Renal cortical epithelial cell (primary cell): ENCODE measurements at places on chromosomes 12 and 14.

GRCh38 chr12:75951399-75952278 lies 79.9 kb downstream of the PHLDA1 start:
- DNase-seq: no peak

- DNase-seq: no peak
Observed at GRCh38 chr12:58291106-58291505, 349.7 kb downstream of the ATP23 start.

- no peak for DNase-seq
Observed at GRCh38 chr12:115873451-115874082, 403.9 kb downstream of the MED13L start.

DNA sequence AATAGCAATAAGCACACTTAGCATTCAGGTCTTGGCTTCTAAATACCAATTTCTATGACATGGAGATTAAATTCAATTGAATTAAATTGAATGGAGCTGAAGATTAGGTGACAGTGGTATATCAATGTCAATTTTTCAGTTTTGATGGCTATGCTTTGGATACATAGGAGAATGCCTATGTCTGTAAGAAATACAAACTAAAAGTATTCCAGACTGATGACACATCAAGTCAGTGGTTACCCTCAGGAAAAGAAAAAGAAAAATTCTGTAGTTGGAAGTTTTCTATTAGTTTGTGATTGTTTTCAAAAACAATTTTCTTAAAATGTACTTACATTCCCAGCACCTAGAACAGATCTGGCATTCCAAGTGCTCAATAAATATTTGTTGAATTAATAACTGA lies 4.9 kb upstream of the DCAF4 start:
- peak; percentile 8 for DNase-seq

- no peak for DNase-seq
Observed at GRCh38 chr12:113867258-113867657, 98.9 kb downstream of the RBM19 start.

GRCh38 chr12:57859121-57859520 lies 12.6 kb upstream of the CTDSP2 start:
- DNase-seq: no peak

- peak; percentile 86 for DNase-seq
Observed at GRCh38 chr14:53493320-53493719, 340.2 kb upstream of the DDHD1 start.

DNA sequence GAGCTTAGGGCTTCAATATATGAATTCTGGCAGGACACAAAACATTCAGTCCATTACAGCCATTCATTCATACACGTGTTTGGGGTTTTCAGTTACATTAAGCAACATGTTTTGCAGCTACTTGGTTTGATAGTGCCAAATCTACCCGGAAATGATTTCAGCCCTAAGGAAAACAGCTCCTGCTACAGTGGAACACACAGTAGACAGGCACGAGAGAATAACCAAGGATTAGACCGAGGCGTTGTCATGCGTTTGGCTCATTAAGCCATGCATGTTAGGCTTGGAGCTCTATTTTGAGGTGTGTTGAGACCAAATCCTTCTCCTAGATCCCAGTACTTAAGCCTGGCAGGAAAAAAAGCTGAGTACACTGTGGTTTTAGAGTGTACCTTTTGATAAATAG lies 177.4 kb downstream of the PRKCH start:
- peak; percentile 74 for DNase-seq
